ENCODE measurements at places on chromosomes 16 and 17.

DNA sequence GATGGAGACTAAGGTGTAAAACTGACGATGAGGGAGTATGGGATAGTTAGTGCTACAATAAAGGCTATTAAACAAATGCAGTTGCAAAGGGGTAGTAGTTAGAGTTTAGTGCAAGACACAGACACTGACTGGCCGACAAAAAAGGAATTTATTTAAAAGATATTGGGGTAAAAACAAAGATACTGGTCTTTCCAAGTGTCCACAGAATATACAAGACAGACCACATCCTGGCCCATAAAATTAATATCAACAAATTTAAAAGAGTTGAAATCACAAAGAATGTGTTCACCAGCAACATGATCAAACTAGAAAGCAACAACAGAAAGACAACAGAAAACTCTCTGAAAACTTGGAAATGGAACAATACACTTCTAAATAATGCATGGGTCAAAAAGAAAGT, 54.7 kb downstream of the CFDP1 start:
- no peak for DNase-seq

DNA sequence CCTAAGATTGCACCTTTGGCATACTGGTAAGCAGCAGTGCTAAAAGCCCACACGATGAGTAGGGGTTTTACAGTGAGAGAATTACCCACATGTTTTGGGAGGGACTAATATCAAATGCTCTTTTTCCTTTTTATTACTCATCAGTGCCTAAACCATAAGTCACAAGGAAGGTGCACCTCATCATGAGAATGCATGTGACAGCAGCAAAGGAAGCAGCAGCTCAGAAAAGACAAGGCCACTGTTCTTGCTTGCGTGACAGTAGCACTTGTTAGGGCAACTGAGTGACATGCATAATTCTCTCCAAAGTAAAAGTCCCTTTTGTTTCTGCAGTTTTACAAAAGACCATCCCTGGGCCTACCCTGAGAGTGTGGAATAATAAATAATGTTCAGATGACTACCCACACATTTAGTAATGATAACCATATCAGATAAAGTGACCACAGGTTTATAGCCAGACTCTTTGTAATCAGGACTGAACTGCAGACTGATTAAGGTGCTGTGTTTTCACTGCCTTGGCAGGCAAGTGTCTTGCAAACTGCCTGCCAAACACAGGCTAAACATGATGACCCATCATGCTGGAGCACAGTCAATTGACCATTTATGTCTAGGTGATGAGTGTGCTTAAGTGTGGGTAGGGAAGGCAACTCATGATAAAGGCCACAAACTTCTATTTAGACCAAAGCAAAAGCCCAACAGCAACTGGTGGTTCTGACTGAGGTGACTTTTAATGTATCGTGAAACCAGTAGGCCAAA, 1751.4 kb downstream of the TP53TG3F start:
- DNase-seq = no peak

DNA sequence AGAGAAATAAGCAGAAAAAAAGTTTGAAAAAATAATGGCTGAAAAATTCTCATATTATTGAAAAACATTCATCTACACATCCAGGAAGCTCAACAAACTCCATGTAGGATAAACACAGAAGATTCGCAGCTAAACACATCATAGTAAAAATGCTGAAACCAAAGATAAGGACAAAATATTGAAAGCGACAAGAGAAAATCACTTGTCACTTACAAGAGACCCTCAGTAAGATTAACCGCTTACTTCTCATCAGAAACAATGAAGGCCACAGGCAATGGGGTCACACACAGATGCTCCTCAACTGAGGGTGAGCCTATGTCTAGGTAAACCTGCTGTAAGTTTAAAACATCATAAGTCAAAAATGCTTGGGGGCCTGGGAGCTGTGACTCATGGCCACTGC, 38.1 kb upstream of the METRNL start:
- DNase-seq = no peak

GRCh38 chr16:79601092-79601930, 774 bp upstream of the MAF start:
- DNase-seq = peak; percentile 87

GRCh38 chr16:11252482-11252931, 3.5 kb downstream of the SOCS1 start:
- DNase-seq = no peak

DNA sequence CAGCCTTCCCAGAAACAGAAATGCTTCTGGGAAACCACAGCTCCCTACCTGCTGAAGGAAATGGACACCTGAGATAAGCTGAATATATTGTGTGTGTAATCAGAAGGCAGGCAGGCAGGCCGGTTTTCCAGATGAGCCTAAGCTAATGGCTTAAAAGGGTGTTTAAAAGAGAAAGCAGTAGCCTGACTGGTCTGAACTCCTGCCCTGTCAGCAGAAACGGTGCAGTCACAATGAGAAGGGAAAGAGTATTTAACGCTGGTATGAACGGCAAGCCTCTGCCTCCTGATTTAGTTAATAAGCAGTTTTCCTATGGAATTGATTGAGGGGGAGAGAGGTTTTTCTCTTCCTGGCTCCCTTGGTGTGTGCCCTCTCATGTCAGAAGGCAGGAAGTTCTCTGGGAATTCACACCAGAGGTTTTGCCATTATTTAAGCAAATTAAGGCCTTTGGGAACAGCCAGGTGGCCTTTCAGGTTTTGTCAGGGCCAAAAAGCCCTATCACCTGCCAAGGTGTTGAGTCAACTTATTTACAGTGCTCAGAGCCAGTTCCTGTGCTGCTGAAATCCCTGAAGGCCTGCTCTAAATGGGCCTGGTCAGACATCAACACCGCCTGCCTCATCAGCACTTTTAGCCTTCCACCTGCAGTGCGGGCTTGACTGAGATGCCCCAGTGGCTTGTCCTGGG, 41.6 kb downstream of the CDH1 start:
- DNase-seq = peak; percentile 72
